ENCODE measurements at places on chromosomes 12 and 14.

- peak; percentile 41 for DNase-seq
These were observed 456.7 kb upstream of the SEL1L start for GRCh38 chr14:81990312-81990761.

DNA sequence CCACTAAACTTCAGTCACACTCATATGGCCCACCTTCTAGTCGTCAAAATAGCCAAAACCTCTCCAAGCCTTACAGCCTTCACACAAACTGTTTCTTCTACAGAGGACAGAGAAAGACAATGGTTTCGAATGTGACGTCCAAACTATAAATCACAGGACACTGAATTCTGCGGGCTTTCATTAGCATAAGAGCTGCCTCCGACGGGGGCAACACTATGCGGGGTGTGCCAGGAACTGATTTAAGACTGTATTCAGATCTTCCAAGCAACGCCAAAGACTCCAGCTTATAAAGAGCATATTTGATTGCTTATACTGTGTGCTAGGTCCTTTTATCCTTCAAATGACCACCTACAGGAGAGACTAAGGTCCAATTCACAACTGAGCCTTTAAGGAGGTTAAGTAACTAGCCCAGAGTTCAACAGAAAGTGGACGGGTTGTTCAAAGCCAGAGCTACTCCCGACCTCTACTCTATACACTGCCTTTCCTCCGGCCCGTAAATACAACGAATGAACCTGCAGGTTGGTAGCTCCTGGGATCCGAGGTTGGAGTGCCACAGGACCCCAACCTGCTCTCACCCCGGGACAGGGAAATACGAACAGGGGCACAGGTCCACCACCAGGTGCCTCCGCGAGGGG is 575 bp downstream of the L2HGDH start:
- no peak for DNase-seq

DNA sequence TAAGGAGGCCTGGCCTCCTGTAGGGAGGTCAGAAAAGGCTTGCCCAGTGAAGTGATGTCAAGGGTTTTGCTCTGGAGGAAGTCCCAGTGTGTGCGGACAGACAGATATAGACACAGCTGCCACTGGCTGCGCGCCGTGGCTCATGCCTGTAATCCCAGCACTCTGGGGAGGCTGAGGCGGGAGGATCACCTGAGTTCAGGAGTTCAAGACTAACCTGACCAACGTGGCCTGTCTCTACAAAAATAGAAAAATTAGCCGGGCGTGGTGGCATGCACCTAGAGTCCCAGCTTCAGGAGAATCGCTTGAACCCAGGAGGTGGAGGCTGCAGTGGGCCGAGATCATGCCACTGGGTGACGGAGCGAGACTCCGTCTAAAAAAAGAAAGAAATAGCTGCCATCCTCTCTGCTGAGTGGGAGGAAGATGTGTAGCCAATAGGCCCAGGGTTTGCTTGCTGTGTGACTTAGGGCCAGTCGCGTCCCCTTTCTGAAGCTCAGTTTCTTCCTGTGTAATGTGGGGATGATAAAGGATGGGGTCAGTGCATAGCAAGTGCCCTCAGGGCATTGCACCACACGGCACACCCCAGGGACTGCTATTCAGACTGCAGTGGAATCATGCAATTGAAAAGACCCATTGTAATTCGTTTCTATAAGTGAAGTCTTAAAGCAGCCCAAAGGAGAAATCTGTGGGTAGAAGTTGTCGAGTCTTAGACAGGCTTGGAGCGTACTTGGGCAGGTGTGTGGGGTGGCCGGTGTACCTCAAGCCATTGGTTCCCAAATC is 18.7 kb upstream of the MLEC start:
- no peak for DNase-seq

GRCh38 chr12:93016752-93017350 is 87.8 kb upstream of the EEA1 start:
- DNase-seq: no peak

DNA sequence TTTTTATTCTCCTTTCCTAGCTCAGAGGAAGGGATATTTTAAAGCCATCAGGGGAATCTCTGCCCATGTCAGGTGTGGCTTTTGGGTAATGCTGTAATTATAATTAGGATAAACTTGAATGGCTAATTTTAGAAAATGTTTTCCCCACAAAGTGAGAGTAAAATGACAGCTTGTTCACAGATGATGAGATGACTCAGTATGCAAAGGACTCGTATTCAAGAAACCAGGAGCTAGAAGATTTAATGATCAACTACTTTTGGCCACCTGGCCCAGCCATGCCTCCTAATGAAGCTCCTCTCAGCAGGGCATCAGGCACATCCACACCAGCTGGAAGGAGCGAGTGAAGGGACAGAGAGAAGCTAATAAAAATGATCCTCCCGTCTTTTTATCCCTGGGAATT is 29.0 kb upstream of the PLEKHG7 start:
- DNase-seq: no peak

GRCh38 chr14:37078131-37078530 is 94.3 kb downstream of the SLC25A21 start:
- peak; percentile 32 for DNase-seq

GRCh38 chr14:54259821-54260220 is 137.0 kb upstream of the CDKN3 start:
- no peak for DNase-seq

- DNase-seq: no peak
These were observed 12.2 kb upstream of the C14orf180 start for GRCh38 chr14:104567141-104567956.

DNA sequence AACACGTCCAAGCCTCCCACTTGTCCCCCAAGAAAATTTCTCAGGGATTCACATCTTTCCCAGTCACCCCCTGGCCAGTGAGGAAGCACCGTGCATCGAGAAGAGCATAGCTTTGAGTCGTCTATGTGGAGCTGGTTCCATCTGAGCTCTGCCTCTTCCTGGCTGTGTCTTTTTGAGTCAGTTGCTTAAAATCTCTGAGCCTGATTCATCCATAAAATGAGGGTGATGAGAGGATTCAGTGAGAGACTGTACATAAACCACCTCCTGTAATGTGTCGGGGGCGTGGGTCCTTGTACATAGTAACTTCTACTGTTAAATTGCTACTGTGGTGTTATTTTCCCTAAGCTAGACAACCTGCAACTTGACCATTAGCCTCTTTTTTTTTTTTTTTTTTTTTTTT is 13.8 kb downstream of the CD9 start:
- DNase-seq: no peak

DNA sequence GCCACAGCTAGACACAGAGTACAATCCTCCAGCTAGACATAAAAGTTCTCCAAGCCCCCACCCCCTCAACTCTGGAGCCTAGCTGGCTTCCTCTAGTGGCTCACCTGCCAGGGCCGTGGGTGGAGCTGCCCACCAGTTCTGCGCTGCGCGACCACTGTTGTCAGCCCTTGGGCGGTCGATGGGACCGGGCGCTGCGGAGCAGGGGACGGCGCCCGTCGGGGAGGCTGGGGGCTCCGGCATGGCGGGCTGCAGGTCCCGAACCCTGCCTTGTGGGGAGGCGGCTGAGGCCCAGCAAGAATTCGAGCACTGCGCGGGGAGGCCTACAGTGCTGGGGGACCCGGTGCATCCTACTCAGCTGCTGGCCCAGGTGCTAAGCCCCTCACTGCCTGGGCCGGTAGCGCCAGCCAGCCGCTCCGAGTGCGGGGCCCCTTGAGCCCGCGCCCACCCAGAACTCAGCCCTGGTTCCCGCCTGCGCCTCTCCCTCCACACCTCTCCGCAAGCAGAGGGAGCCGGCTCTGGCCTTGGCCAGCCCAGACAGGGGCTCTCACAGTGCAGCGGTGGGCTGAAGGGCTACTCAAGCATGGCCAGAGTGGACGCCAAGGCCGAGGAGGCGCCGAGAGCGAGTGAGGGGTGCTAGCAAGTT is 51.0 kb downstream of the RTN1 start:
- no peak for DNase-seq

DNA sequence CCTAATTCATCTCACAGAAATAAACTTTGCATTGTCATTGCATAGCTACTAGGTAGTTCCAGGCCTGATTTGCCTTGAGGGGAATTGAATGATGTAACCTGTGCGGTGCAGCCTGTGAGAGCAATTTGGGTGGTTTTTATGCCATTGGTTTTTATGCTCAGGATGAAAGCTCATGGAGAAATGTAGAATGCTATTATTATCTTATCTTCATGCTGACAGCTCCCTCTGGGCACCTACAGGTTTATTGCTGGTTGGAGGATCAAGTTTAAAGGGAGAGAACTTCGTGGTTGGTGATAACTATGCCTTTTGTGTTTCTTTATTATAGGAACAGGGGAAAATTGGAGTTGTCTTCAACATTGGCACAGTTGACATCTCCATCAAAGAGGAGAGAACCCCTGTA is 547.9 kb downstream of the DIO2 start:
- DNase-seq: no peak

DNA sequence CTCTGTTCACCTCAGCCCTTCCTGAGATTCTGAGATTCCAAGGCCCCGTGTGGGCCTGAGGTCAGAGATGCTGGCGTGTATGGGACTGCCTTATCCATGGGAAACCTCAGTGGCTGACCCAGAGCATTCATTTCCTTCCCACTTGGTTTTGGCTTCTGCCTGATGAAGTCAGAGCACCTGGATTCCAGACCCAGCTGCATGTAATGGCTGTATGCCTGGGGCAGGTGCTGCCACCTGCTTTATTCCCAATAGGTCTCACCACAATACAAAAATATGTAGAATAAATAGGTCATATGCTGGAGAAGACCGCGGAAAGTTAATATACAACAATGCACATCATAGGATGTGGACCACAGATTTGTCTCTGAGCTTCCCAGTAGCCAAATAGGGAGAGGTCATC is 25.6 kb downstream of the FIGNL2 start:
- no peak for DNase-seq

DNA sequence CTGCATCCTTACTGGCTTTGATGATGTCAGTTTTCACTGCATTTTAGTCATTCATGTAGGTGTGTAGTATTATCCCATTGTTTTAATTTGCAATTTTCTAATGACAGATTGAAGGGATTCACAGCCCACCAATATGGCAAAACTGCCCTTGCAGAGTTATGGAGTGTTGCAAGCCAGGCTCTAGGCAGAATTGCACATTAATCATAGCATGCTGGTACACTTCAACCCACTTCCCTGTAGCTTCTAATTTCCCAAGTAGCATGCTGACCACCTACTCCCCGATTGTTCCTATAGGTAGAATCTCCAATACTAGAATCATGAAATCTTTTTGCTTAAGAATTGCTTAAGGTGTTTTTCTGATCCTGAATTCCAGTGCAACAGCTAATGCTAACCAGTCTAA is 5.2 kb upstream of the RNASE6 start:
- DNase-seq: no peak

DNA sequence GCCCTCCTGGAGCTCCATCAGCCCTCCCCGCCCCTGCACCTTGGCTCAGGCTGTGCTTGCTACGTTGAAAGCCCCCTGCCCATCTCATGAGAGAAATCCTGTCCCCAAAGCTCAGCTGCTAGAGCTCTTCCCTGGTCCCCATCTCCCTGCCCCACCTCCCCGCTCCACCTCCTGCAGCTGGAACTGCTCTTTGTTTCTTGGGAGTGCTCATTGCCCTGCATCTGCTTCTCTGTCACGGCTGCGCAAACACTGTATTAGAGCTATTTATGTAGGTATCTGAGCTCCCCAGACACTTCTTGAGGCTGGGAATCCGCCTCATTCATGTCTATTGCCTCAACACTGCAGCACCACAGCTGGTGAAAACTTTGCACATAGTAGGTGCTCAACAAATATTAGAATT is 32.8 kb upstream of the PRIMA1 start:
- DNase-seq: no peak

GRCh38 chr14:85619851-85620250 is 89.9 kb downstream of the FLRT2 start:
- DNase-seq: no peak

- peak; percentile 97 for DNase-seq
These were observed 396.8 kb downstream of the NUAK1 start for GRCh38 chr12:105741786-105742566.

Data from fibroblast of skin of right biceps (primary cell).